ENCODE measurements at places on chromosomes 3 and 15. TPM values are rescaled to one million over a fixed set of nuclear protein-coding genes. Genes with fewer than 3 reads are reported as not detected.

- no peaks in the 10 kb centered on the region for H3K36me3 ChIP-seq
- H3K4me1 ChIP-seq = no peaks in the 10 kb centered on the region
- H3K4me3 ChIP-seq = no peak overlapping the region
- no peak overlapping the region for H3K27ac ChIP-seq
- DNase-seq = no peak
- H3K27me3 ChIP-seq = peaks cover 9% of the 10 kb centered on the region
These were observed 8.8 kb downstream of the SLC6A20 start for GRCh38 chr3:45787551-45787950.

Gene PRRT3
- 8.1 TPM for total RNA-seq

Gene ALDH1A2
- total RNA-seq = not detected

GRCh38 chr3:61772456-61772855, 211.1 kb downstream of the PTPRG start:
- no peak overlapping the region for H3K4me3 ChIP-seq
- no peaks in the 10 kb centered on the region for H3K36me3 ChIP-seq
- no peak for DNase-seq
- H3K27me3 ChIP-seq = peaks cover 3% of the 10 kb centered on the region

Gene PHC3
- 47.6 TPM for total RNA-seq

Gene AHSG
- not detected for total RNA-seq

Gene SCN11A
- total RNA-seq = 0.09 TPM

- peaks cover 9% of the 10 kb centered on the region for H3K36me3 ChIP-seq
- no peak overlapping the region for H3K27ac ChIP-seq
- H3K27me3 ChIP-seq = no peaks in the 10 kb centered on the region
- H3K4me3 ChIP-seq = no peak overlapping the region
These were observed 38.5 kb upstream of the SCAANT1 start for GRCh38 chr3:63950698-63951097.

Gene IGSF10
- not detected for total RNA-seq

Gene ST6GAL1
- 111 TPM for total RNA-seq

Gene FBXO40
- not detected for total RNA-seq

Gene FAM227B
- total RNA-seq = 4.4 TPM

GRCh38 chr3:10195366-10196089, 30.8 kb downstream of the IRAK2 start:
- no peaks in the 10 kb centered on the region for H3K27me3 ChIP-seq
- peaks cover 85% of the 10 kb centered on the region for H3K4me1 ChIP-seq
- DNase-seq = no peak
- H3K27ac ChIP-seq = peak overlapping the region; percentile 97

Gene ERICH6
- total RNA-seq = 0.58 TPM

GRCh38 chr3:9331171-9331570, 31.7 kb upstream of the THUMPD3 start:
- no peaks in the 10 kb centered on the region for H3K4me1 ChIP-seq
- H3K27me3 ChIP-seq = peaks cover 4% of the 10 kb centered on the region
- H3K27ac ChIP-seq = no peak overlapping the region
- no peak for DNase-seq
- no peaks in the 10 kb centered on the region for H3K36me3 ChIP-seq

DNA sequence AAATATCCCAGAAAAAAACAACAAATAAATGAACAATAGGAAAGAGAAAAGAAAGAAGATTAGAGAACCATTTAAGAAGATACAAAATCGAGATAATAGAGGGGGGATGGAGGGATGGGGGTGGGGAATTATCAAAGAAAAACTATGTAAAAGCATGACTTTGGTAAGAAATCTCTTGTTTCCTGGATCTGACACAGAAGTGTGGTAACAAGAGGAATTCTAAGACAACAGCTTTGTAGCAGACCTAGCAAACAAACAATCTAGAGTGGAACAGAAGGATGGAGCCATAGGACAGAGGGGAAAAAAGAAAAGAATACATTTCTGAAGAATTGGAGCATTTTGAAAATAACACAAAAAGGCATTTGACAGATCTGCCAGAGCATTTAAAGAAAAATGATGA, 49.3 kb upstream of the HEG1 start:
- no peaks in the 10 kb centered on the region for H3K36me3 ChIP-seq
- no peak overlapping the region for H3K4me3 ChIP-seq
- H3K27ac ChIP-seq = no peak overlapping the region
- peaks cover 22% of the 10 kb centered on the region for H3K27me3 ChIP-seq
- peaks cover 19% of the 10 kb centered on the region for H3K4me1 ChIP-seq

DNA sequence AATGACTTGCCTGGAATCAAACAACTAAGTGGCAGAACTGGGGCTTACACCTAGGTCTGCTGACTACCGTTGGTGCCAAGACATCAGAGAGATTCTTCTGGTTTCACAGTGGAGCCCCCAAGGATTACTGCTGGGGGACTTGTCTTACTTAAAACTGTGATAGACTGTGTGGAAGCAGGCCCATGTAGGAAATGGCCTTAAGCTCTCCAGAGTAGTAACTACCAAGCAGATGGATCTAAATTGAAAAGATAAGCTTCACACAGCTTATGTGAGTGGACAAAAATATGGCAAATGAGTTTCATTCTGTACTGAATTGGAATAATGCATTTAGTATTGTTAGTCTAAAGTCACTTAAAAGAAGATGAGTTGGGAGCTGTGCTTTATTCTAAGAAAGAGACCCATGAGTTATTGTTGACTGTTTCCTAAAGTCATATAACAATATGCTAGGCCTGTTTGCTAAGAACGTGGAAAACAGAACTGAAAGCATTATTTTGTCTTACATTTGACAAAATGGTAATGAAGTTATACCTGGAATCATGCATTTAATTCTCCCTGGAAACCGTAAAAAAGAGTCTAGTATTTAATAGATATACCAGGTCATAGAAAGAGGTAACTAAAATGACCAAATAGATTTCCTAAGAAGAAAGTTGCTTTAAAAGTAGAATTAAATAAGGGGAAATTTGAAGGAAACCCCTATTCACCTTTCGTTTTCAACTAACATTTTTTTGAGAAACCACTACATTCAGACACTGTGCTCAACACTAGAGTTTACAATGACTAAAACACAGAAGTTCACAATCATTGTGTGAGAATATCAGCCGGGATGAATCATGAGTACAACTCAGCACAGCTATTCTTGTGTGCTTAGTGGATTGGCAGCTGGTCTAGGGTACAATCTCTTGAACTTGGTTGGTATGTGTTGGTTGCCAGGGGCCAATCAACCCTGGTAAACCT, 13.0 kb upstream of the MAPK6 start:
- peaks cover 64% of the 10 kb centered on the region for H3K4me1 ChIP-seq
- peak overlapping the region; percentile 56 for H3K27ac ChIP-seq
- H3K27me3 ChIP-seq = no peaks in the 10 kb centered on the region
- peaks cover 4% of the 10 kb centered on the region for H3K36me3 ChIP-seq

DNA sequence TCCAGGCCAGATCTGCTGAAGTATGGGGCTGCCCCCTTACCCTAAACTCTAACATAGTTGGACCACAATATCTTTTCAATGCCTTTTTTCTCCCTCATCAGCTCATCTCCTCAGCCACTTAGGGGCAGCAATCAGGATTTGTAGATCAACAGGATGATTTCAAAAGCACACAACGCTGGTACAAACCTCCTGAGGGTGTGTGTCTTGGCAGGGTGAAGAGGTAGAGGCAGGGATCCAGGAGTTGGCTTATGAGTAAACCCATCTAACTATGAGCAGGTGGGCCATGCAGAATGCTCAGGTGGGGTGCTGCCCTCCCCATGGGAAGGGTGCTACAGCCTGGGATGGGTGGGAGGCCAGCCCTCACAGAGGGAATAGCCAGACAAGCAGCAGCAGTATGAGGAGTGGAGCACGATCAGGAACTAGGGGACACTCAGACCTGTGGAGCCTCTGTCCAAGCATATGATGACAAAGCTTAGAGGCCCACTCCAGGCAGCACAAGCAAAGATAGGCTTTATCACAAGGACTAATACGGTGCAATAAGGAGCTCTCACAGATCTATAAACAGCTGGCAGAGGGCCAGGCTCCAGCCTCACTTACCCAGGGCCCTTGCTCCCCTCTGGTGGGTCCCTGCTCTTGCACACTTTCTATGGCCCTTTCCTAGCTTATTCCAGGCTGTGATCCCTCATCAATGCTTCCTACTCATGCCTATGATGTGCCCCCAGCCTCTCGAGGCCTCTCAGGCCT, 32.2 kb downstream of the IL20RB start:
- H3K4me1 ChIP-seq = peaks cover 6% of the 10 kb centered on the region
- DNase-seq = no peak
- no peaks in the 10 kb centered on the region for H3K36me3 ChIP-seq

Gene RTP1
- total RNA-seq = not detected

DNA sequence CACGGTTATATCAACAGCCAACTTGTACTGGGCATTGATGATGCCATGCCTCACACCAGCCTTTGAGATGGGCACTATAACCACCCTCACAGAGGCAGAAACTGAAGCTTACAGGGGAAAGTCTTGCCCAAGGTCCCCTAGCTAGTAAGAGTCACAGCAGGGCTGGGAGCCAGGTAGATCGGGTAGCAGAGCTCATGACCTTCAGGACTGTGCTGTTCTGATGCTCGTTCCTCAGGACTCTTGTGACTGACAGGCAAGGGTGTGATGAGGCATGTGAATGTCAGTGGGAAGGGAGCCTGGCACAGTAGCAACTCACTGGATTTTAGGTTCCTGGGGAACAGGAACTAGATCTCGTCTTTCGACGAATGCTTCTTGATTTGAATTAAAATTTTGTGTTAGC, 65.7 kb downstream of the RLBP1 start:
- H3K4me1 ChIP-seq = peaks cover 5% of the 10 kb centered on the region
- no peak overlapping the region for H3K4me3 ChIP-seq
- H3K36me3 ChIP-seq = peaks cover 31% of the 10 kb centered on the region
- H3K27ac ChIP-seq = no peak overlapping the region

Measured in activated CD4-positive, alpha-beta T cell treated with anti-CD3 and anti-CD28 coated beads for 36 hours (primary cell).